DMS153 (cell line): ENCODE measurements at places on chromosomes 2 and 18.

DNA sequence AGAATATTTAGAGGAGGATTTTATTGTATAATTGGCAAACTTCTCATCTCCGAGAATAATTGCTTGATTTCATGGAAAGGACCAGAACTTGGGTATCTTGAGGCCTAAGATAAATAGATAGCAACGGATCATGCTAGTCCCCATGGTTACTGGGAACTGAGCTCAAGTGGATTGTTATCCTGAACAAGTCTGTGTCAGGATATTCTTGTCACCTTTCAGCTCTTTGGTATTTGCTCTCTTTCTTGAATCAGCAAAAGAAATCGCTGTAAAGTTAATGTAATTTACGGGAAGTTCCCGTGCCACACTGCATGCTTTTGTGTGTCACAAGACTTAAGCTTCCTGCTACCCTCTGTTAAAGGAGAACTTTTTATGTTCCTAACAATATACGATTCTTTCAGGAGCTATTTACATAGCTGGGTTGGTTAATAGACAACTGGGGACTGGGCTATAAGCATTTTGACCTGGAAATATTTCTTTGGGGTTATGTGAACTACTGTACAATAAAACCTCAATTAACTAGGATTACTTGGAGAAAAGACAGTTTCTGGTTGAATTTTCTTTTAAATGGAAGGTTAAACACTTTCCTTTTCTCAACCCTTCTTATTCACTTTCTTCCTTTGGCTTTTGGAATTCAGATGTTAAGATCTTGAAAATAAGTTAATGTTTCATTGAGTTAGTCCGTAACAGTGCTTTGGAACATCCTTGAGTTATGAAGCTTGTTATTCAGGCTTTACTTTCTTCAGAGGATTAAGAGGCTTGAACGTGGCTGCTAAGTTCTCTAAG is 151.2 kb downstream of the FMNL2 start:
- DNase-seq: no peak

DNA sequence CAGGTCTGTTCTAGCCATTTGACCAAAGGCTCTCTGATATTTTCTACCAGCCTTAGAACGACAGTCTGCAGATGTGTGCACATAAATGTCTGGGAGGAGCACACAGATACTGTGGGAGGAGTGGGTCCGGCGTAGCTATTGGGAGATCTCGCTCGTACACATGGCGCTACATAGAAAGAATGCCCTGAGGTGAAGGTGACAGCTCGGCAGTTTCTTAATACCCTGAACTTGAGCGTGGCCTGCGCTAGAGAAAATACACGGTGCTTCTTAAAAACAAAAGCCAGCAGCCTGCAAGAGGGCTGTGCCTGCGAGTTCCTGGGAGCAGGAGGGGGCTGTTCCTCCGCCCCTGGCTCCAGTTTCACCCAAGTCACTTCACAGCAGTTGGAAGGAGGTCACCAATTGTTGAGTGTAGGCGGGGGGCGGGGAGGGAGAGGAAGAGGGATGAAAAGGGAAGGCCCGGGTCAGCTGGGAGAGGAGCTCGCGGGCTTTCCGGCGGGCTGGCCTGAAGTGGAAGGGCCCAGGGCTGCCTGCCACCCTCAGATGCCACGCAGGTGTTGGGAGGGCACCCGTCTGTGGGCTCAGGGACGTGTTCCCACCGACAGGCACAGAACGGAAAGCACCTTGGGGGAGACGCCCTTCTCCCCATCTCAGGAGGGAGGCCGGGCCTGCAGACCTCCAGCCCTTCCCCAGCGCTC is 124.7 kb upstream of the ZNF516 start:
- peak; percentile 58 for DNase-seq

- no peak for DNase-seq
Observed at GRCh38 chr18:63160172-63160995, 159.2 kb downstream of the BCL2 start.

- DNase-seq: no peak
Observed at GRCh38 chr18:63259567-63260379, 59.8 kb downstream of the BCL2 start.

DNA sequence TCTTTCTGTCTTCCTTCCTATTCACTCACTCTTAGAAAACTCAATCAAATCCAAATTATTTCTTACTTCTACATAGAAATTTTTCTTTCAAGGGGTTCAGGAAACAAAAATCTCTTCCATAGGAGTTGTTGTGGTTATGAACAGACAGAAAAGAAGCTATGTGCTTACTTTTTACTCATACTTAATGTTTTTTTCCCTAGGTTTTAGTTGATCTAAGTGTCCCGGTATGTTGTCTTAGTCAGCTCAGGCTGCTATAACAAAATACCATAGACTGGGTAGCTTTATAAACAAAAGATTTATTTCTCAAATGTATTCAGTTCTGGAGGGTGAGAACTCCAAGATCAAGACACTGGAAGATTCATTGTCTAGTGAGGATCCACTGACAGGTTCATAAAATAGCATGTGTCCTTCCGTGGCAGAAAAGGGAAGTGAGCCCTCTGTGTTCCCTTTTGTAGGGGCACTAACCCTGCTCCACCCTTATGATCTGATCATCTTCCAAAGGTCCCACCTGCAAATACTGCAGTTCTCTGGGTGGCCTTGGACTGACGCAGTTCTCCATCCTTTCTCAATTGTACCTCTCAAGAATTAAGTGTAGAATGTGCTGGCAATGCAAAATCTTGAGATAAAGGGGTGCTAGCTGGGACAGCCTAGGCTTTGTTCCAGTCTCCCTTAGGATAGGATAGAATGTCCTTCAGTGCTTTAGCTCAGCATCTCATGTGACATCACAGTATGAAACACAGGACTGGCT is 14.4 kb upstream of the VRK2 start:
- DNase-seq: no peak

- DNase-seq: no peak
Observed at GRCh38 chr2:64697297-64698176, 43.8 kb upstream of the SERTAD2 start.

- DNase-seq: no peak
Observed at GRCh38 chr18:911025-911424, 6.4 kb downstream of the ADCYAP1 start.

- no peak for DNase-seq
Observed at GRCh38 chr18:78805840-78806239, 173.8 kb upstream of the SALL3 start.

GRCh38 chr2:9263428-9263827 is 56.8 kb downstream of the ASAP2 start:
- no peak for DNase-seq

- DNase-seq: no peak
Observed at GRCh38 chr2:73101626-73102256, 11.0 kb downstream of the RAB11FIP5 start.

- no peak for DNase-seq
Observed at GRCh38 chr2:142012797-142013196, 118.0 kb downstream of the LRP1B start.

DNA sequence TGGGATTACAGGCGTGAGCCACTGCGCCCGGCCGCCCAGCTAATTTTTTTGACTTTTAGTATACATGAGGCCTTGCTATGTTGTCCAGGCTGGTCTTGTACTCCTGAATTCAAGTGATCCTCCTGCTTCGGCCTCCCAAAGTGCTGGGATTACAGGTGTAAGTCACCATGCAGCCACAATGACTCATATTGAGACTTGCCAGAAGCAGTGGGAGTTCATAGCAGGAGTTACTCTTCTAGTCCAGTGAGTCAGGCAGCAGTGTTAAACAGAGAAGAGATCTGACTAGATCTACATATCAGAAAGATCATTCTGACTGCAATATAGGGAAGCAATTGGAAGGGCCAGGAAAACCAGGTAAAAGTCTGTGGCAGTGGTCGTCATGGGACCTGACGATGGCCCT is 1.5 kb upstream of the FLACC1 start:
- DNase-seq: no peak

GRCh38 chr18:76434452-76434851 is 60.6 kb downstream of the ZNF516 start:
- no peak for DNase-seq

- no peak for DNase-seq
Observed at GRCh38 chr18:40555914-40556313, 1399.1 kb upstream of the PIK3C3 start.

- DNase-seq: no peak
Observed at GRCh38 chr18:36326771-36327170, 29.3 kb downstream of the FHOD3 start.

- DNase-seq: no peak
Observed at GRCh38 chr18:31497404-31497835, 557 bp upstream of the DSG2 start.

GRCh38 chr18:38895560-38895959 is 1330.0 kb upstream of the CELF4 start:
- no peak for DNase-seq

GRCh38 chr2:168255866-168256265 is 8.5 kb upstream of the STK39 start:
- DNase-seq: no peak

DNA sequence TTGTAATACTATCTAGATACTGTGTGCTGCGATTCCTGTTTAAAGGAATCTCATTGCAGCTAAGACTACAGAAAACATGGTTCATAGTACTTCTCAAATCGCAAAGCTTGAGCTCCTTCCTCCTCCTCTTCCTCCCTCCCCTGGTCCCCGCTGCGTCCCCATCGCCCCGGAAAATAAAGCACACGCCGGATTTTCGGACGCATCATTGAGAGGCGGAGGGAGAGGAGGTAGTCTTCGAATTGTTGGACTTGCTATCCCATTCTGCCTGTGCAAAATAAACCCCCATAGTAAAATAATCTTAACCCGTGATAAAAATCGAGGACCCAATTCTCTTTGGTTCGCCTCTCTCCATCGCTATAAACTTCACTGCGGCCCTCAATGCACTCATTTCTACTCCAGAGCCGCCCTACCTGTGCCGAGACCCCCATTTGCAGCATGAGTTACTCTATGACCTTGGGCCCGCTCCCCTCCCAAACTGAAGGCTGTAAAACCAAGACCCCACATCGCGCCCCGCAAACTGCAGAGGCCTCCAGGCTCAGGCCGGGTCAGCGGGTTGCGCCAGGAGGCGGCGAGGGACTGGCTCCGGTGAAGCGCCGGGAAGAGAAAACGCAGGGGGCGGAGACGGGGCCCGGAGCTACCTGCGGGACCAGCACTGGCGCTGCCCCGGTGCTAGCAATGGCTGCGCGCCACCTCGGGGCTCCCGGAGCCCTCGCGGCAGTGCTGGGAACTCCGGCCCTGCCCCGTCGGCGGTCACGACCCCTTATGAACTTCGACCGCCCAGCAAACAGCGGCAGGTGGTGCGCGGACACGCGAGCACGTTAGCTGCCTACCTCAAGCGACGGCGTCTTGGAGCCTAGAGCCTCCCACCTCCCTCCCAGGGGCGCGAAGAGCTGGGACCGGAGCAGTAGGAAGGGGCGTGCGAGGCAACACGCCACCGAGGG is 649 bp downstream of the ESCO1 start:
- DNase-seq: no peak

DNA sequence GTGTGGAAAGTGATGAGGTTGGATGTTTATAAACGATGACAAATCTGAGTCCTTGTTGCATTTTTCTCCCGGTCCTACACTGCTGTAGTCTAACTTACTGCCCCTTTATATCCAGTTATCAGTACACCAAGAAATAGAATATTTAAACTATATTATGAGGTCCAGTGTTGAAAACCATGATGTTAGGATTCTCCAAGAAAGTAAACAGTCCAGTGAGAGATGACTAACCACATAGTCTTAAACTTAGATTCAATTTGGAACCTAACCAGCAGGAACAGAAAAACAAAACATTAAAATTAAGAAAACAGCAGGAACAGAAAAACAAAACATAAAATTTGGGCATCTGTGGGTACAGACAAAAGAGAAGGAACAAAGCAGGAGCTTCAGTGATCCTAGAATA is 143.2 kb downstream of the TPGS2 start:
- DNase-seq: no peak

- no peak for DNase-seq
Observed at GRCh38 chr2:19775838-19776237, 125.9 kb downstream of the TTC32 start.

DNA sequence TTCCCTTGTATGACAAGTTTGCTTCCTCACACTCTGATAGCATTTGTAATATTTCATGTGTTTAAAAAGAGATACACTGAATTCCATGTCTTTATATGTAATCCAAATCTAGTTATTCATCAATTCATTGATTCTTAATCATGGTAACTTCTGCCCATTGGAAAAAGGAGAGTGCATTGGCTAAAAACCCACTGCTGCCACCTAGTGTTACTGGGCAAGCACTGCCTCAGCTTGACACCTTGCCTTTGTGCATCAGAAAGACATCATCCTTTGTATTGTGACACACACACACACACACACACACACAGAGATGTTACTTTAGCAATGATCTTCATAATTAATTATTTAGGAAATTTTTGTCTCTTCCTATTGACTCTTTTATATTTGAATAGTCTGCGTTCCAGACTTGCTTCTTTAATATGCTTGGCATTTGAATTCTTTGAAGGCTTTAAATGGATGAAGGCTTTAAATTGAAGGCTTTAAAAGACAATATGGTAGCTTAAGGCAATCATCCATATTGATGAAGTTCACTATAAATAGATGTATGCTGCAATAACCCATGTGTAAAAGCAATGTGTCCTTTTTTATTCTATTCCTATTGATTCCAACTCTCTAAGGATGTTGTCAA is 414.2 kb upstream of the CHST9 start:
- DNase-seq: peak; percentile 37

DNA sequence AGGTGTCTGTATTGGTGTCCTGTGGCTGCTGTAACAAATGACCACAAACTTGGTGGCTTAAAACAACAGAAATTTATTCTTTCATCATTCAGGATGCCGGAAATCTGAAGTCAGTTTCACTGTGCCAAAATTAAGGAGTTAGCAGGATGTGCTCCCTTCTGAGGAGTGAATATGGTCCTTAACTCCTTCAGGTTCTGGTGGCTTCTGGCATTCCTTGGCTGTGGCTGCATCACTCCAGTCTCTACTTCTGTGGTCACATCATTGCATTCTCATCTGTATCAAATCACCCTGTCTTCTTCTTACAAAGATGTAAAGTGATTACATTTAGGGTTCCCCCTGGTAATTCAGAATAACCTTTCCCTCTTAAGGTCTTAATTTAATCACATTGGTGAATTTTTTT is 12.6 kb downstream of the GPD2 start:
- DNase-seq: no peak

DNA sequence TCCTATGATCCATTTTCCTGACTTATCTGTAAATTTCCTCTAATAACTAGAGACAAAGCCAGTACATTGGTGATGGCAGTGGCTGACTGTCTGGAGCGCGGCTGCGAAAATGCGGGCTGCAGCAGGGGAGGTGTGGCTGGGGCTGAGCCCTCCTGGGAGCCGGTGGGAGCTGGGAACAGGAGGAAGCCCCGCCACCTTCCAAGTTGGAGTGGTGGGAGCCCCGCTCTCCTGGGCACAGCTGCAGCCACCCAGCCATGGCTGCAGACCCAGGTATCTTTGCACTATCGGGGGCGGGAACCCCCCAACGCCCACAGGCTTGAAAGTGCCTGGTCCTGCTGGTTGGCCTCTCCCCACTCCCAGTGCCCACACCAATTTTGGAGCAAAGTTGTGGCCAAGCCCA is 633.0 kb upstream of the TMEFF2 start:
- DNase-seq: no peak
